ENCODE measurements at places on chromosomes 7 and 10.
A peak's percentile ranks its signal among the peaks of the same experiment; 100 is the strongest.

- DNase-seq = peak; percentile 94
Measured at GRCh38 chr7:94375691-94376090, 19.0 kb upstream of the COL1A2 start.

GRCh38 chr10:124372899-124373298, 45.8 kb downstream of the OAT start:
- DNase-seq = no peak

- no peak for DNase-seq
Measured at GRCh38 chr7:128053023-128053422, 21.8 kb upstream of the LRRC4 start.

DNA sequence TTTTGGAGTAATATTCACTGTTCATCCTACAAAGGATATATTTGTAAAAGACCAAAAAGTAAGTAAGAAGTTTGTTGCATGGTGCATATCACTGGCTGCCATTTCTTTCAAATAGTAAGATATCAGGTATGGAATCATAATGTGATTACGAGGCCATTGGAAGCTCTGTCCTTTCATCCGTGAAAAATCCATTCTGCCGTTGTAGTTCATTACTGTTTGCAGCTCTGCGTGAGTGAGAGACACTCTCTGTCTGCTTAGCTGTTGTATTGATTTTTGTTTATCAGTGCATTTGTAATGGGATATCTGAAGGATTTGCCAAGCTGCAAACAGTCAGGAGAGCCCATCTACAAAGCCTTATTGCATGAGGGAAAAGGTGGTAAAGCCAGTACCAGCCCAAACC, 44.1 kb upstream of the SLC39A12 start:
- no peak for DNase-seq

DNA sequence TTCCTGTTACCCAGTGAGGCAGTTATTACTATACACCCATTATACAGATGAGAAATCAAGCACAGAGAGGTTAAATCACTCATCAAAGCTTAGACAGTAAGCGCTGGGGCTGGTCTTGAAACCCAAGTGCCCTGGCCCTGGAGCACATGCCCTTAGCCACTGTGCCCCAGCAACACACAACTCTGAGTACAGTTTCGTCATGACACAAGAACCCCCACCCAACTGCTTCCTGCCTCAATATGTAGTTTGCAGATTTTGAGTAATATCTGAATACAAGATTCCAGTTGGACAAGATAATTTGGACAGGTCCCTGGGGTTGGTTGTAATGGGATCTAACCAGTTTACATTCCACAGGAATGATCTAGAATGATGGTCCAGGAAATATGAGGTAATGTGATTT, 62.8 kb downstream of the SH3PXD2A start:
- DNase-seq = no peak

DNA sequence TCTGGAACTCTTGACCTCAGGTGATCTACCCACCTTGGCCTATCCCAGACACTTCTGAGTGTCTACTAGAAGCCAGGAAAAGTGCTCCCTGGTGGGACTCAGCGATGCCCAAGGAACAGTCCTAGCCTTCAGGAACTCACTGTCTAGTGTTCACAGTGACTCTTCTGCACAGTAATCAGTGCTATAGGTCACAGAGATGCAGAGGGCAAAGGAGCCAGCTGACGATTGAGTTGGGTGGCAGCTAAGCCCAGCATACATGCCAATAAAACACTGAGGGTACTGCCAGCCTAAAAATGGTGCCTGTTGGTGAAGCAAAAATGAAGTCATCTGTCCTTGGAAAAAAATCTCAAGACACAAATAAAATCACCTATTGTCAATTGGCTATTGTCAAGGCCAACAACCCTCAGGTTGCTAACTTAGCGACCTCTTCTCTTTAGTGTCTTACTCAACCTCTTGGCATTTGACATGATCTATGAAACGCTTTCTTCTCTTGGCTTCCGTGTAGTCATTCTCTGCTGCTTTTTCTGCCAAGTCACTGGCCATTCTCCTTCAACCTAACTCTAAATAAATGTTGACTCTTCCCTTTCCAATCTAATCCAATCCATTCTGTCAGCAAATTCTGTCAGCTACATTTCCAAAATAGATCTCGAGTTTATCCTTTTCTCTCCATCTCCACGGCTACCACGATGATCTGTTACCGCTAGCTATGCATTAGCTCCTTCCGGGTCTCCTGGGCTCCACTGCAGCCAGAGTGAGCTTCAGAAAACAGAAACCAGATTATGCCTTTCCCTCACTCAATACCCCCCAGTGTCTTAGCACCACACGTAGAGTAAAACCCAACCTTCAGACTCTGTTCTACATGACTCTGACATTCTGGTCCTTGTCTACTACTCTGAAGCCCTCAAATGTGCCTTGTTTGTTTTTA, 99.2 kb downstream of the ATXN7L1 start:
- peak; percentile 50 for DNase-seq

GRCh38 chr10:28569506-28570159, 36.7 kb downstream of the WAC start:
- DNase-seq = peak; percentile 20

DNA sequence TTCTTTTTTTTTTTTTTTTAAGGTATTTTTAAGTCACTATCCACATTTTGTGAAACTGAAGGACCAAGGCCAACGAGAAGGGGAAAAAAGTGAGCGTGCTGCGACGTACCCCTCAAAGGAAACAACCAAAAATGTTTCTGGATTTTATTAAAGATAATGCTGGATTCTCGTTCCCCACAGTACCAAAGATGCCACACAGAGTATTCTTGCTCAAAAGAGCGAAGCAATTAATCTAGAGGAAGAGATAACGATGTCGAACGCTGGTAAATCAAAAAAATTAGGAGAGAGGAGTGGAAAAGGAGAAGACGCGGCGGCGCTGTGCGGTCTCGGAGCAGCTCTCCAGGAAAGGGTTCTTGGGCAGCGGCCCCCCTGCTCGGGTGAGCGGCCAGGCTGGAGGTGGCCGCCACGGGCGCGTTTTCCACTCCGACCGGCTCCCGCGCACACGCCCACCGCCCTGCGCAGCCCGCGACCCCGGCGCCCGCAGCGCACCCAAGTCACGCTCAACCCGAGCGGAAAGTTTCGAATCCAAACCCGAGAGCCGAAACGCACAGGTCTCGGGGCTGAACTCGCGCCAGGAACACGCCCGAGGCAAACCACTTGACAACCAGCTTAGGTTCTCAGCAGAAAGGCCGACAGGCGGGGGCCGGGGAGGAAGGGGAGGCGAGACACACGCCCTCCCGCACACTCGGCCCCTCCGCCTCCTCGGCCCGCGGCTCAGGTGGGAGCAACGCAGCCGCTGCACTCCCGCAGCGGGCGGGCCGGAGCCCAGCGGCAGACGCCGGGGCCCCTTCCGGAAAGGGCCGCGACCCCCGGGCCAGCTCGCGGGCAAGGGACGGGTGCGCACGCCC, 989 bp downstream of the SRPK2 start:
- DNase-seq = peak; percentile 19

GRCh38 chr7:148626828-148627227, 36.3 kb downstream of the C7orf33 start:
- DNase-seq = no peak

DNA sequence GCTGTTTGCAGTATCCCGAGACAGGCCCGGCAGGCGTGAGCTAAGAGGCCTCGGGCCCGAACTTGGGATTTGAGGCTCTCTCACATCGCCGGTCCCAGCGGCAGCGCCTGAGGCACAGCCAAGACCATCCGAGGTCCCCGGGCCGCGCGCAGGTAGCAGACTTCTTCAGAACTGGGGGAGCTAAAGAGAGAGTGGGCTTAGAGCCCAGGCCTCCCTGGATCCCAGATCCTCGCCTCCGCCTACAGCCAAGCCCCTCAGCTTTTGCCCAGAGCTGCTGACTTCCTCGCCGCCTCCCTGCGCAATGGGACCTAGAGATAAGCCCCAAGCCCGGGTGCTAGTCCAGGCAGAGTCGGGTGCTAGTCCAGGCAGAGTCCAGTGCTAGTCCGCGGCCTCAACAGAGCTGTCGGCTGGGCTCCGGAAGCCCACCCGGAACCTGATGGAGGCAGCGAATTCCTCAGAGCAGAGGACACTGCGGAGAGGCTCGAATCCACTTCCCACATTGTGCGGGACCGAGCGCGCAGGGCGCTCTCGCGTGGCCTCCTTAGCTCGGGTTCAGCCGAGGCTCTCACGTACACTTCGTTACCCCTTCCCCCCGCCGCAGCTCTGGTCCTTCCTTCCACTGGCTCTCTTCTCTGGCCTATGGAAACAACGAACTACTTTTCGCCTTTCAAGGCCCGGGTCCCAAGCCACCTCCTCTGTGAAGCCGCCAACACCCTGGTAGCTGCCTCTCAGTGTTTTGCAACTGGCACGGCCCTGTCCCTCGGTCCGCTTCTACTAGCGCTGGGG, 5.8 kb downstream of the LBX1 start:
- DNase-seq = no peak

GRCh38 chr7:1068013-1068412, 19.9 kb upstream of the GPER1 start:
- no peak for DNase-seq

GRCh38 chr10:110498982-110499795, 1.5 kb downstream of the DUSP5 start:
- DNase-seq = peak; percentile 52
